GDM1 (cell line): ENCODE measurements at places on chromosomes 5 and 9.

GRCh38 chr5:172370648-172371545, 83.4 kb downstream of the SH3PXD2B start:
- peak; percentile 8 for DNase-seq

GRCh38 chr9:122307061-122307460, 42.4 kb downstream of the MRRF start:
- DNase-seq, result no peak

GRCh38 chr5:87526131-87526530, 113.4 kb upstream of the CCNH start:
- DNase-seq, result no peak

GRCh38 chr9:14992081-14992480, 81.9 kb upstream of the FREM1 start:
- no peak for DNase-seq

GRCh38 chr5:73129143-73129542, 8.8 kb downstream of the TMEM171 start:
- no peak for DNase-seq

- DNase-seq, result no peak
Observed at GRCh38 chr5:53030893-53031292, 41.7 kb downstream of the ITGA2 start.

DNA sequence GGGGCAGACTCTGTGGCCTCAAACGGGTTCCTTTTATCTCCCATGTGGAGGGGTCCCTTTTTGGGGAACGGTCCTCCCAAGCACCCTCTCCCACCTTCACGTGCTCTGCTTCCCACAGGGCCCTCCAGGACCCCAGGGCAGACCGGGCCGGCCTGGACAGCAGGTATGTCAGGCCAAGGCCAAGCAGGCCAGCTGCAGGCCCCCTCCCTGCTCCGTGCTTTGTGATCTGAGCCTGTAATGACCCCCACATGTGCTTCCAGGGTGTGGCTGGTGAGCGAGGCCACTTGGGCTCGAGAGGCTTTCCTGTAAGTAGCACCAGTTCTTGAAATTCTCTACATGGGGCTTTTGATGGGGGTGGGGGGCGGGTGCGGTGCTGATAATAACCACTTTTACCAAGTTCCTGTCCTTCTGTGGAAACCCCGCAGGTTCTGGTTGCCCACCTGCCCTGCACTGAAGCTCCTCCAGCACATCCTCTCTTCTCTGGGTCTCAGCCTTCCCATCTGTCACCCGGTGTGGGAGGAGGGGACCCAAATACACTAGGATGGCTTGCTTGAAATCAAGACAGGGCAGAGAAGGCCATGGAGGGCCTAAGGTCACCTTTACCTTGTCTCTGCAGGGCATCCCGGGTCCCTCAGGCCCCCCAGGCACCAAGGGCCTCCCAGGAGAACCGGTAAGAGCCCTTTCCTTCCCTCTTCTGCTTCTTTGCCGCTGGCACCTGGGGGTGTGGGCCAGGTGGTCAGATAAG, 57.9 kb upstream of the ORM1 start:
- DNase-seq, result no peak

DNA sequence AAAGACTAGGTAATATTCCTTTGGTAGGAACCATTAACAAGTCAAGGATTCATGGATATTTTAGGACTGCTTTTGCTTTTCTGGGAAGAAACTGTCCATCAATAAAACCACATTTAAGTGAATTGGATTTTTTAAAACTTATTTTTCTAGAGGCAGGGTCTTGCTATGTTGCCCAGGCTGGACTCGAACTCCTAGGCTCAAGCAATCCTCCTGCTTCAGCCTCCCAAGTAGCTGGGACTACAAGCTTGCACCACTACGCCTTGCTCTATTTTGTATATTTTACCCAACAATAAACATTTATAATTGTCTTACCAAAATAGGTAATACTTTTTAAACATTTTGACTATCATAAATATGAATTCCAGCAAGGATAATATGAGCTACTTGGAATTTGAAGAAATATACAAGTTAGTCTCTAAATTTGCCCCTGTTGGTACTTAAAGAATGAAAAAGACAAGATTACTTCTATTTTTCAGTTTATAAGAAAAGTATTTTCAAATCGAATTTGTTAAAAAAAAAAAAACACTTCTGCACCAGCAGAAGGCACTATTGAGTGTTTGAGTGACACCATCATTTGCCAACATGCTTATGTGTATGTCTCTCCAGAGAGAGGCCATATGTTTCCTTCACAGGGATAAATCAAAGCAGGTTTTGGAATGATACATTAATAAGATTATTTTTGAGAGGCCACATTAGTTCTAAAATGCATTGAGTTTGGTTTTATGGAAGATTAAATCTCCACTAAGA, 60.0 kb upstream of the CARTPT start:
- no peak for DNase-seq

DNA sequence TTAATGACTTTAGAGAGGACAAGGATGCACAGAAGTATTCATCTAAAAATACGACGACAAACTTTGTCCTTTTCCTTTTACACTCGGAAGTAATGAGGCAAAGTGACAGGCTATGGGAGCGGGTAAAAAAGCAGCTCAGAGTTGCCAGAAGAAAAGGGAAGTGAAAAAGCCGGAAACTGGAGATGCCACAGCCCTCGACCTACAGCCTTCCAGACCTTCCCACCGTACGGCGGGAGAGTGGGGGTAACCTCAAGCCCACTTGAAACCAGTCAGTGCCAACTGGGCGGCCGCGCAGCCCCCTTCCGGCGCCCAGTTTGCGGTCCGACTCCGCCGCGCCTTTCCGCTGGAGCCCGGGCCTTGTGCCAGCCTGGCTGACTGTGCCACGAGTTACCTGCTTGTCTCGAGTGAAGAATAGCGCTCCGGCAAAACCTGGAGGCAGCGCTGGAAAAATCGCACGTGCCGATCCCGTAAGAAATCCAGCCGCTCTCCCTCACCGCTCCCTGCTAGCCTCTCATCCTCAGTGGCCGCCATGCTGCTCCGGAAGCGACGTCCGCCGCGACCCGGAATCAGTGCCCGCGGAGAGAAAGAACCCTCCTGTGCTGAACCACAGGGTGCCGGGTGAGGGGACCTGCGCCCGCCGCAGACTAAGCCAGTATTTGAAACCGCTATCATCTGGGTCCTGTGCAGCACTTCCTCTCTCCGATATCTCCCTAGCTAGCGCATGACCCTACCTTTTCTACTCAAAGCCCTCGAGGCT, at the start of gene PGGT1B:
Gene PGGT1B (minus strand): TSS at position 557 of the 757 bp plus-strand sequence. CDS start 26 bp downstream, at position 531.
- DNase-seq, result peak; percentile 79

DNA sequence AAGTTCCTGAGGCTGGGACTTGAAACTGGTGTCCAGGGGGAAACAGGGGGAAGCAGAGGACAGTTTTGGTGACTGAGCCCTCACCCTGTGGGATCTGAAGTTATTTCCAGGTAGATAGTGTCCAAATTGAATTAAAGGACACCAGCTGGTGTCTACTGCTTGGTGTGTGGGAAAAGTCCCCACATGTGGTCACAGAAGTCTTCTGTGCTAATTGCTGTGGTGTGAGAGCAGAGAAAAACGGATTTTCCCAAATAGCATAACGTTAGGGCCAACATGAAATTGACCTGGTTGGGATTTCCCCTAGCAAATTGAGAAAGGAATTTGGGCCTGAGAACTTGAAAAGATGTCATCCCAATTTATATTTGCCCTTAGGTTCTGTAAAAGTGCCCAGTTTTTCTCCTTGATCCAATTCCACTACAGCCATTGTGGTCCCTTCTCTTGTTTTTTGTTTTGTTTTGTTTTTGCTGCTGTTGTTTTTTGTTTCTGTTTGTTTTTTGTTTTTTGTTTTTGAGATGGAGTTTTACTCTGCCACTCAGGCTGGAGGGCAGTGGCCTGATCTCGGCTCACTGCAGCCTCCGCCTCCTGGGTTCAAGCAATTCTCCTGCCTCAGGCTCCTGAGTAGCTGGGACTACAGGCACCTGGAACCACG, 5.6 kb upstream of the STARD4 start:
- no peak for DNase-seq

DNA sequence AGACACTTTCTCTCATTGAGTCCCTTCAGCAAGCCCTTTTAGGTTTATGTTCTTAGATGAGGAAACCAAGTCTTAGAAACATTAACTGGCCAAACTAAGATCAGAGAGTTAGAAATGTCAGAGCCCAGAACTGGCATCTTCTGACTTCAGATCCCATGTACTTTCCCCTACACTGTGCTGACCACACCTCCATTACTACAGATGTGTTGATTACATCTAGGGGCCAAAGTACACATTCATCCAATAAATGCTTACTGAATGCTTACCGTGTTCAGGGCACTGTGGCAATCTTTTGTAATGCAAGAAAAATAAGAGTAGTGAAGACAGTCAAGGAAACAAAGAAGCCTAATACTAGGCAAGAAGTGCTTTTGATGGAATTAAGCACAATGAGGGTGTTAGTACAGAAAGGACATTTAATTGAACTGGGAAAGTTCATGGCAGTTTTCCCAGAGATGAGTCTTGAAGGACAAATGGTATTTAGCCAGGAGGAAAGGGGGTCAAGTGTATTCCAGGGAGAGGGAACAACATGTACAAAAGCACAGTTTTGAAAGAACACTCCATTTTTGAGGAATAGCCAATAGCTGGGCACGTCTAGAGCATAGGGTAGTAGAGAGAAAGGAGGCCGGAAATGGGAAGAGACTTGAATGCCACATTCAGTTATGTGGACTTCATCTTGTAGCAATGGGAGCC, 89.7 kb upstream of the CDKN2B start:
- DNase-seq, result no peak

DNA sequence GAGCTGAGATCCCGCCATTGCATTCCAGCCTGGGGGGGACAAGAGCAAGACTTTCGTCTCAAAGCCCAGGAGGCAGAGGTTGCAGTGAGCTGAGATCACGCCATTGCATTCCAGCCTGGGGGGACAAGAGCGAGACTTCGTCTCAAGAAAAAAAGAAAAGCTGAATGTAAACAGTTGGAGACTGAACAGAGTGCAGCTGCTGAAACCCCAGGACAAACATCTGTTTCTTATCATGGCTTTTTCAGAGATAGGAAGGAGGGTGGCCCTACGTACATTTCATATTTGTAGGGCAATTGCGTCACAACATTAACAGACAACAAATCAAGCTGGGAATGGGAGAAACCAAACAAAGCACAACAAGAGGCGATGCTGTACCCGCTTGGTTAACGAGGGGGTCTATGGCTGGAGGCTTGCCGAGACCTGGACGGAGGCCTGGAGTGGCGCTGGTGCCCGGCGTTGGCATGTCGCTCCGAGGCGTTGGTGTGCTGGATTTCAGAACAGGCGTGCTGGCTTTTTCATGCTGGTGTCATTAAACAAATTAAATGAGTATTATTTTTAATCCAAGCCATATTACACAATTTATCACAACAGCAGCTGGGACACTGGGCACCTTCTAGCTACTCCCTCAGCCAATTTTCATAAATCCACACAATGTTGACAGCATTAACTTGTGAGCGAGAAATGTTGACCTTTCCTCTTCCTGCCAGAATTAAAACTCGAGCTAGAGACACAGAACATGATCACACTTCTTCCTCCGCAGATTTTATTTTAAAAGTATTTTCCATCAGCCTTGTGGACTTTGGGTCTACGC, 76.1 kb downstream of the TLE1 start:
- DNase-seq, result no peak

GRCh38 chr9:30089428-30089827, 2295.0 kb upstream of the ACO1 start:
- no peak for DNase-seq

DNA sequence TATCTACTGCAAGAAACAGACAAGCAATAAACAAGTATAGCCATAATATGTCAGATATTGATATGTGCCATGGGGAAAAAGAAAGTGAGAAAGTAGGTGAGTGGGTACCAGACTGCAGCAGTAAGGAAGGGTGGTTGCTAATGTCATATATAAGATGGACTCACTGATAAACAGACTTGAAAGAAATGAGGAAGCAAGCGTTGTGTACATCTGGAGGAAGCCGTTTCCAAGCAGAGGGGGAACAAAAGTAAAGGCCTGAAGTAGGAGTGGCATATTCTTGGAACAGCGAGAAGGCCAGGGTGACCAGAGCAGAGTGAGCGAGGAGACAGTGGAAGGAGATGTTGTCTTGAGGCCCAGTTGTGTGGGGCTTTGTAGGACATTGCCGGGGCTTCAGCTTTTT, 142.2 kb upstream of the MAP3K1 start:
- DNase-seq, result peak; percentile 53

DNA sequence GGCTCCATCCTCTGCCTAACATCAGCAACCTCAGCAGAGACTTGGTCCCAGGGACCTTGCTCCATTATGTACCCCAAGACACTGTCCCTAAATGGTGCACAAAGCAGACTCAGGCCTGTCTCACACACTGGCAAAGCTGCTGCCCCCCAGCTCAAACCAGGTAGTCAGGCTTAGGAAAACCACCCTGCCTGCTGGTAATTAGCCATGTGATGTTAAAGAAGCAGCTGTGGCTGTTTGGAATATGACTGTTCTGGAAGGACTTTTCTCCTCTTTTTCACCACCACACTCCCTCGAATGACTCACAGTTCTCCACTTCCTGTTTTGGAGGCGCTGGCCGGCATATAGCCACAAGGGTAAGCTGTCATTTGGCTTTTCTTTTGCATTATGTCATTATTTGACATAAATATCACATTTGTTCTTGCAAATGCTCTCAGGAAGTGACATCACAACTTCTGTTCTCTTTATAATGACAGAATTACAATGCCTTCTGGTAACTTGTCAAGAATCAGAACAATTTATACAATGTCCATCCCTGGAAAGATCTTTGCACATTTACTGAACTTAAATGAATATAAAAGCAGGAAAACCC, 113.9 kb downstream of the SUSD1 start:
- DNase-seq, result peak; percentile 37

GRCh38 chr5:101796427-101796826, 499.7 kb downstream of the SLCO4C1 start:
- DNase-seq, result no peak

DNA sequence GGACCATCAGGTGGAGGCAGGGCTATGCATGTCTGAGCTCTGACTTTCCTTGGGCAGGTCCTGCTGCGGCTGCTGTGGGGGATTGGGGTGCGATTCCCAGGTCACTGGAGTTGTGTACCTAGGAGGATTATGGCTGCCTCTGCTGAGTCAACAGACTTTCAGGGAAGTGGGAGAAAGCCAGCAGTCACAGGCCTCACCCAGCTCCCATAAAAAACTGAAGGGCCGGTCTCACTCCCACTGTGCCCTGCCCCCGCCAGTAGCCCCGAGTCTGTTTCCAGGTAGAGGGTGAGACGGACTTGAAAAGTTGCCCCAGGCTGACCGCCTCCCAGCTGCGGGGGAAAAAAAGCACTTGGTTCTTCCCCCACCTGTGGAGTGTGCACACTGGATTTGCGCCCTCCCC, 76.7 kb downstream of the FAM170A start:
- DNase-seq, result no peak

DNA sequence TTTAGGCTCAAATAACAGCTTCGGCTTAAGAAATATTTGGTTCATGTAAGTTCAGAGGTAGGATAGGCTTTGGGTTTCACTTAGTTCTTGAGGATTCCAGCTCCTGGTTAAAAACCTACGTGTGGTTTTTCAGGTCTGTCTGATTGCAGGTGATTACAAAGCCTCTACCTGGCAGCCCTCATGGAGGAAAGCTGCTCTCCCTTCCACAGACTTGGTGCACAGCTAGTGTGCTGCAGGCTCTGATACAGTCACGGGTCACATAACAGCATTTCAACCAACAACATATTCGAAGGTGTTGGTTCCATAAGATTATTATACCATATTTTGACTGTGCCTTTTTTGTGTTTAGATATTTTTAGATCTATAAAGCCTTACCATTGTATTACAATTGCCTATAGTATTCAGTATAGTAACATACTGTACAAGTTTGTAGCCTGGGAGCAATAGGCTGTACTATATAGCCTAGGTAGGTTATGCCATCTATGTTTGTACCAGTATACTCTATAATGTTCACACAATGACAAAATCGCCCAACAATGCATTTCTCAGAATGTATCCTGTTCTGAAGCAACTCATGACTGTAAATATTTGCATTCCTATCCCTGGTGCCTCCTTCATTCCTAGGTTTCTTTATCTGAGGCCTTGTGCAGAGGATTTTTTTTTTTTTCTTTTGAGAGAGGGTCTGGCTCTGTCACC, 8.0 kb upstream of the DCP2 start:
- DNase-seq, result no peak
